NCI-H1694 (cell line): ENCODE measurements at places on chromosomes 16 and 17.

DNA sequence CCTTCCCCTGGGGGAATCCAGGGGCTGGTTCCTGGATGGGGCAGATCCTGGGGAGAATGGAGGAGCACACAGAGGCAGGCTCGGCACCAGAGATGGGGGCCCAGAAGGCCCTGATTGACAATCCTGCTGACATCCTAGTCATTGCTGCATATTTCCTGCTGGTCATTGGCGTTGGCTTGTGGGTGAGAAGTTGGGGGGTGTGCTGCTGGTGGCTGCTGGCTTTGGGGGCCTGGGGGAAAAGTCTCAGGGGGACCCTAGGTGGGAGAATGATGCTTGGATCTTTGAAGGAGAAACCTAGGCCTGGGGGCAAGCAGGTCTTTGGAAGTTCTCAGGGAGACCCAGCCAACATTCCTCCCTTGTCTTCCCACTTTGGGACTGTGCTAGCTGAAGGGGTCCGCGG, at the start of gene SLC5A2:
TSS of gene SLC5A2 (plus strand) at position 43 of the 400 bp plus-strand sequence. CDS start at position 57, 14 bp downstream.
- DNase-seq = no peak

DNA sequence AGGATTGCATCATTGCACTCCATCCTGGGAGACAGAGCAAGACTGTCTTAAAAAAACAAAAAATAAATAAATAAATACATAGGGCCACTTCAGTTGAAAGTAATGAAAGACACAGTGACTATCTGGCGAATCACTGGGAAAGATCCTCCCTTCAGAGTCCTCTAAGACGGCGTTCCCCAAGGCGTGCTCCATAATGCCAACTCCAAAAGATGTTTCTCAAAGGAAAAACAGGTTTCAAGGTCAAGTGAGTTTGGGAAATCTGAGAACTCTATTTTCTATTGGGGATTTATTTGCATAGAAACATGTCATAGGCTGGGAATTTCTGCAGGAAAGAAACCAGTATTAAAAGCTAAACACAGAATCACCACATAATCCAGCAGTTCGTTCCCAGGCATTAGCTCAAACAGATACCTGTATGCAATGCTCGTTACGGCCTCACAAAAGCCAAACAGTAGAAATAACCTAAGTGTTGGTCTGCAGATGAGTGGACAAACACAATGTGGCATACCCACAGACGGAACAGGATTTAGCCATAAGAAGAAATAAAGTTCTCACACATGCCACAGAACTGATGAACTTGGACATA, 7.9 kb downstream of the KLHDC4 start:
- no peak for DNase-seq

DNA sequence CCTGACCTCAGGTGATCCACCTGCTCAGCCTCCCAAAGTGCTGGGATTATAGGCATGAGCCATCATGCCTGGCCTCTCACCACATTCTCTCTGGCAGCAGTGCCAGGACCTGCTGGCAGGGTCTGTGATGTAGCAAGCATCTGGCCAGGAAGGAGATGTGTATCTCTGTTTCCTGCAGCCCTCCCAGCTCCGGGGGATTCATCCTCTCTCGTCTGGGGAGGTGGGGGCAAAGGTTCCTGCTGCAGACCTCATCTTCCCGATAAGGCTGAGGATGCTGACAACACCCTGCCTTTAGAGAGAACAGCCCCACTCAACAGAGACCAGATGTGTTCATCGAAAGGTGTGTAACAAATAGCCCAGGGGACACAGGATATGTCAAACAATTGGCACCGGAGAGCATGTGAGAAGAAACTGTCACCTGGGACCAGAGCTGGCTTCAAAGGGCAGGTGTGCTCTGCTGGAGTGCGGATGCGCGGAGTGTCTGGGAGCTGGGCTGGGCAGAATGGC, 54.8 kb upstream of the SEC14L1 start:
- no peak for DNase-seq

DNA sequence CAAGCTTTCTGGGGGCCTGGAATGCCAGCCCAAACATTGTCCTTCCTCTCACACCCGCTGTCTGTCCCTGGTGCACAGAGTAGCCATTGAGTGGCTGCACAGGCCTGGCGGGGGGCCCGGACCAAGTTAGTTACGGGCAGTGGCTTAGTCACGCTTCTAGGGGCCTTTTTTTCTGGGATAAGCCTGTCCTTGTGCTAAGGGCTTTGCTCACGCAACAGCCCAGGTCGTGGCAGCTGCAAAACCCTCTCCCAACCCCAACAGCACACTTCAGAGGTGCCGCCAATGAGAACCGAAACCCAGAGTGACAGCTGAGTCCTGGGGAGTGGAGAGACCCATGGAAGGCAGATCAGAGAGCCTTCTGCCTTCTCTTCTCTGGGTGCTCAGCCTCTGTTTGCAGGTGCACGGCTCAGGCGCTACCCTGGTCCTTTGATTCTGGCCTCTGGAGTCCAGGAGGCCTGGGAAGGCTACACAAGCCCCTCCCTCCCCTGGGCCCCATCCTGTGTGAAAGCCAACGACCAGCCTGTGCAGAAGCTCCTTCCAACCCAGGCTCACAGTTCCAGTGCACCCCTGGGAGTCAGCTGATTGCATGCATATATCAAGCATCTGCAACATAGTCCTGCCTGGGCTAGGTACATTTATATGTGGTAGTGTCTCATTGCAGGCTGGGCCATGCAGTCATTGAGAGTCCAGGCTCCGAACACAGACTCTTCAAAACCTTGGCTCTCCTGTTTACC, 9.1 kb downstream of the WSCD1 start:
- DNase-seq = no peak

GRCh38 chr16:55917373-55918160, 42.4 kb upstream of the CES5A start:
- no peak for DNase-seq

GRCh38 chr16:23579371-23579770, 16.7 kb downstream of the NDUFAB1 start:
- DNase-seq = no peak

- no peak for DNase-seq
These were observed 140.2 kb upstream of the CIBAR2 start for GRCh38 chr16:85252461-85252860.

GRCh38 chr17:30495586-30495985, 18.4 kb downstream of the GOSR1 start:
- DNase-seq = no peak

GRCh38 chr17:19978805-19979211, 1.2 kb upstream of the AKAP10 start:
- DNase-seq = no peak

DNA sequence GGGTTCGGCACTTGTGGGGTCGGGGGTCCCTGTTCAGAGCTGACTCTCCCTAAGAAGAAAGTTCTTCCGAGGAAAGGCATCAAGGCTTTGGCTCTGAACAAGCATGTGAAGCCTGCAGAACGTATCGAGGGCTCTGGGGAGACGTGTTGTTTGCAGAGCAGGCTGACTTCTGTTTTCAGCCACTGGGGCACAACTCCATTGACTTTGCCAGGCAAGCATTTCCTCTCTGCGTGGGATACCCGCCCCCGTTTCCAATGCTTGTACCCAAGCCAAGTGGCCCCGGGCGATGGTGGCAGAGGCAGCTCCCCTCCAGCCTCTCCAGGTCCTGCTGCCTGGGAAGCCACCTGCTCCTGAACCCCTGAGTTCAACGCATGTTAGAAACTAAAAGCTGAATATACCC, 255.7 kb downstream of the RBFOX3 start:
- no peak for DNase-seq

DNA sequence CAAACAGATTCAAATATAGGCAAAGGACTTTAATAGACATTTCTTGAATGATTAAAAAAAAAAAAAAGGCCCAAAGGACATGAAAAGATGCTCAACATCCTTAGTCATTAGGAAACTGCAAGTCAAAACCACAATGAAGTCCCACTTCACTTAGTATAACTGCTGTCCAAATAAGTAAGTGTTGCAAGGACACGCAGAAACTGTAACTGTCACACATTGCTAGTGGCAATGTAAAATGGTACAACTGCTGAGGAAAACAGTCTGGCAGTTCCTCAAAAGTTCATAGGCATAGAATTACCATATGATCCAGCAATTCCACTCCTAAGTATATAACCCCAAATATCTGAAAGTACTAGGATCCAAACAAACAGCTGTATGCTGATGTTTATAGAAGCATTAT, 112.7 kb downstream of the BRIP1 start:
- no peak for DNase-seq

DNA sequence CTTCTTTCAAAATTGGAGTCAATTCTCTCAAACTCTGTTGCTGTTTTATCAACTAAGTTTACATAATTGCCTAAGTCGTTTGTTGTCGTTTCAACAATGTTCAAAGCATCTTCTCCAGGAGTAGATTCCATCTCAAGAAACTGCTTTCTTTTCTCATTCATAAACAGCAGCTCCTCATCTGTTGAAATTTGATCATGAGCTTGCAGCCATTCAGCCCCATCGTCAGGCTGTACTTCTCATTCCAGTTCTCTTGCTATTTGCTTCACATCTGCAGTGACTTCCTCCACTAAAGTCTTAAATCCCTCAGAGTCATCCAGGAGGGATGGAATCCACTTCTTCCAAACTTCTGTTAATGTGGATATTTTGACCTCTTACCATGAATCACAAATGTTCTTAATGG, 230.6 kb downstream of the IRF8 start:
- no peak for DNase-seq

GRCh38 chr16:1532771-1533170, 695 bp upstream of the TMEM204 start:
- DNase-seq = no peak

- DNase-seq = no peak
These were observed 34.0 kb downstream of the GSG1L start for GRCh38 chr16:28029387-28030002.

- DNase-seq = no peak
These were observed 776 bp upstream of the TMEM219 start for GRCh38 chr16:29961127-29961478.
